ENCODE measurements at places on chromosomes 5 and 9.

GRCh38 chr9:72012646-72013045 is 47.8 kb downstream of the C9orf57 start:
- H3K4me1 ChIP-seq: no peaks in the 10 kb centered on the region
- H3K4me3 ChIP-seq: no peak overlapping the region
- no peak overlapping the region for H3K27ac ChIP-seq

- no peak overlapping the region for H3K27ac ChIP-seq
- no peak for DNase-seq
- peak overlapping the region; percentile 52 for H3K4me3 ChIP-seq
- peaks cover 25% of the 10 kb centered on the region for H3K4me1 ChIP-seq
- H3K36me3 ChIP-seq: no peaks in the 10 kb centered on the region
Measured at GRCh38 chr5:141477815-141478214, 2.0 kb downstream of the PCDHGC3 start.

- no peak overlapping the region for H3K27ac ChIP-seq
- peaks cover 9% of the 10 kb centered on the region for H3K36me3 ChIP-seq
- H3K4me3 ChIP-seq: no peak overlapping the region
- no peak for DNase-seq
Measured at GRCh38 chr5:55694152-55694830, 17.8 kb downstream of the SLC38A9 start.

GRCh38 chr5:86679949-86680348 is 62.2 kb downstream of the COX7C start:
- no peak for DNase-seq
- no peak overlapping the region for H3K27ac ChIP-seq
- H3K36me3 ChIP-seq: no peaks in the 10 kb centered on the region
- no peaks in the 10 kb centered on the region for H3K27me3 ChIP-seq

DNA sequence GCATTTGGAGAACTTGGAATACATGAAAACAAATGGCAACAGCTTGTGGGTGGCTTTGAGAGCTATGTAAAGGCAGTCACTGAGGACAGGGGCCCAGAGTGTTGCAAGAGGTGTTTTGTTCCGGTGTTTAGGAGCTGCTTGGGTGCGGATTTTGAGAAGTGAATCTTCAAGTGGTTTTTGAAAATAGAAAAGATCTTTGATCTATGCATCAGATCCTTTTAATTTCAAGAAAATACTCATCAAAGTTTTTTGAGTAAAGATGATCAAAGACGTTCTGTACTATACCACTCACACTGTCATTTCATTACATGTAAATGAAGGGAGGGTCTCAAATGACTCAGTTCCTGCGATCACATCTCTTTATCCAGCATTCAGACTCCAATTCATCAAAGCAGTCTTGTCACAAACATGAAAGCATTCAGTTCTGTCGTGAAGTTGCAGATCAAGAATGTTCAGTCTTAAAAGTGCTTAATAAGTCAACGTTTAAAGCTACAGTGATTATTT is 112.5 kb downstream of the WDR41 start:
- H3K4me1 ChIP-seq: no peaks in the 10 kb centered on the region
- no peaks in the 10 kb centered on the region for H3K27me3 ChIP-seq
- H3K36me3 ChIP-seq: no peaks in the 10 kb centered on the region
- no peak overlapping the region for H3K4me3 ChIP-seq
- no peak for DNase-seq

- DNase-seq: no peak
- no peaks in the 10 kb centered on the region for H3K36me3 ChIP-seq
- H3K27me3 ChIP-seq: no peaks in the 10 kb centered on the region
- H3K4me1 ChIP-seq: no peaks in the 10 kb centered on the region
- H3K4me3 ChIP-seq: no peak overlapping the region
Measured at GRCh38 chr5:56751572-56752313, 63.6 kb upstream of the MAP3K1 start.

DNA sequence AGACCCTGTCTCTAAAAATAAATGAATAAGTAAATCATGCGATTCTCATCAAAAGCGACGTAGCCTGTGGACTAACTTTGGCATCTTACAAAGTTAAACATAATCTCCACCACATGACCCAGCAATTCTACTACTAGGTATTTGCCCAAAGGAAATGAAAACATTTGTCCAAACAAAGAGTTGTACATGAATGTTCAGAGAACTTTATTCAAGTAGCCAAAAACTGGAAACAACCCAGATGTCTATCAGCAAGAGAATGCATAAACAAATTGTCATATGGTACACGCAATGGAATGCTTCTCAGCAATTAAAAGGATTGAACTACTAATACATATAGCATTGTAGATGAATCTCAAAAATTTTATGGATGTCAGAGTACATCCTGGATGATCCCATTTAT is 82.6 kb downstream of the ADRB2 start:
- no peak overlapping the region for H3K27ac ChIP-seq
- H3K27me3 ChIP-seq: no peaks in the 10 kb centered on the region
- no peaks in the 10 kb centered on the region for H3K36me3 ChIP-seq
- H3K4me1 ChIP-seq: peaks cover 5% of the 10 kb centered on the region
- H3K4me3 ChIP-seq: no peak overlapping the region
- DNase-seq: no peak

DNA sequence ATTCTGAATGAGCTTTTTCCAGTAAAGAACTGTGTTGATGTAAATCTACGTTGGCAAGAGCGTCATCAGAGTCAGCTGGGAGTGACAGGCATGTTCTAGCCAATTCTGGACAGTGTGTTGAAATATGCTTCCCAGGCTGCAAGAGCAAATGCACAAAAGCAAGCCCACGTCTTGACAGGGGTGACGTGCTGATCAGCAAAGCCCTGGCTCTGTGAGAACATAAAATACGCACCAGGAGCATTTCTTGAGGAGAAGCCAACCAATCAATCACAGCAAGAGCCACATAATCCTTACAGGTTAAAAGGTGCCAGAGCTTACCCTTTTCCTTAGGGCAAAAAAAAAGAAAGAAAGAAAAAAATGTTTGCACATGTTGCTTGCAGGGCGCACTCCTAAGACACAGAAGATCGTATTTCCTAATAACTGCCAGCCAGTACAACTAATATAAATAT is 148.1 kb downstream of the PDE4D start:
- no peaks in the 10 kb centered on the region for H3K36me3 ChIP-seq
- no peak overlapping the region for H3K4me3 ChIP-seq

DNA sequence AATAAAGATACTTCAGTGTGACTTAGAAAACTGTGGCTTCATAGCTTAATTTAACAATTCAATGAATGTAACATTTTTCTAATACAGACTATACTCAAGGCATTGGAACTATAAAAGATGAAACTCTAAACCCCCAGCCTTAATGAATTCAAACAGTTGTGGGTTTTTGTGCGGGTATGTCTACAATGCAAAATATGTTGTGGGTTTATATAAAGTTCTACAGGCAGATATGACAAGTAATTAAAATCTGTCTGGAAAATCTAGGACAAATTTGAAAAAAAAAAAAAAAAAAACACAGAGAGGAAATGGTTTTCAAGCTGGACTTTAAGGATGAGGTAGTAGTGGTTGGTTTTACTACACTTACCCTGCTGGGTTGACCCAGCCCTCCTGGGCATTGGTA is 467.5 kb upstream of the TLE4 start:
- no peaks in the 10 kb centered on the region for H3K4me1 ChIP-seq
- no peak overlapping the region for H3K27ac ChIP-seq
- H3K27me3 ChIP-seq: no peaks in the 10 kb centered on the region
- no peak overlapping the region for H3K4me3 ChIP-seq
- no peak for DNase-seq

- H3K36me3 ChIP-seq: no peaks in the 10 kb centered on the region
- peaks cover 4% of the 10 kb centered on the region for H3K27me3 ChIP-seq
Measured at GRCh38 chr9:18260521-18260920, 213.4 kb upstream of the ADAMTSL1 start.
